NCI-H82 (cell line): ENCODE measurements at places on chromosomes 6 and 20.

- no peak for DNase-seq
Observed at GRCh38 chr6:160111806-160112205, 9.8 kb upstream of the SLC22A1 start.

DNA sequence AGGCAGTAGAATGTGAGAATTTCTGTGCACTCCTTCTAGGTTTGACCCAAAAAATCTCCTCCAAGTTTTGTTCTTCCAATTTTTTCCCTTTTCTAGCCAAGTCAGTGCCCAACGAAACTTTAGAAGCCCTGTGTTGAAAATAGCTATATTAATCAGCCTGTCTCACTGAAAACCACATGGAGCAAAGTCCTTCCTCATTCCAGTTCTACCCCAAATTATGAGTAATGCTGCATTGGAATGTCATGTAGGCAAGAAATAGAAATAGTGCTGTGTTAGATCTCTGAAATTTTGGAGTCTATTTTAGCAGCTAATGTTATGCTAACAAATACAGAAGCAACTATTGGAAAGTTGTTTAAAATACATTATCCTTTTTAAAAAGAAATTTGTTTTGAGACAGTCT lies 725.5 kb downstream of the TBC1D32 start:
- no peak for DNase-seq

DNA sequence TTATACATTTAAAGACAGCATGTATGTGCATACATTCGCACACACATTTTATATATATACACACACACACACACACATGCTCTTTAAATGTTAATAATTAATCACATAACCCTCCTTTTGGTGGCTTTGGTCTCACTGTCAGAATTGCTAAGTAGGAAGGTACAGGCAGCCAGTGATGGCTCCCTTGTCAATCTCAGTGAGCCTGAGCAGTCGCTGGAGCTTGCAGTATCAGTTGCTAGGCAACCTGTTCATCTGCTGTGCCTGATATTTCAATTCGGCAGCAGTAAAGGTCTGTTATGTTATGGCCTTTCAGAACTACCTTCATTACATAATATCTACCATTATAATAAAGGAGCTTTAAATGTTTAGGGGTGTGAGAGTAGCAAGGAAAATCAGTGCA lies 374.3 kb downstream of the LMBRD1 start:
- DNase-seq: peak; percentile 84

GRCh38 chr20:11043001-11043400 lies 369.2 kb upstream of the JAG1 start:
- no peak for DNase-seq

DNA sequence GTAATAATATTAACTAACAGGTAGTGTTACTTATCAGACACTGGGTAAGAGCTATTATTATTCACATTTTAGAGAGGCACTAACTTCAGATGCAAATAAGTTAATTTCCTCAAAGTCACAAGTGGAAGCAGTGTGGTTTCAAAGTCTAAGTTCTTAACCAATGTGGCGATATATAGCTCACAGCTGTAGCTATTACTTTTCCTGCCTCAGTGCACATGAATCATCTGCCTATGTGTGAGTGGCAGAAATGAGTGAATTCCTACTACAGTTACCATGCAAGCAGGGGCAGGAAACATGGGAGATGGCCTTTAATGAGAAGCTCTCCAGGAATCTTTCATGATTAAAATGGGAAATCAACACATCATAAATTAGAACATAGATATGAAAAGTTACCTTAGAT lies 126.2 kb upstream of the EYA4 start:
- no peak for DNase-seq

GRCh38 chr6:150929416-150929815 lies 63.9 kb downstream of the MTHFD1L start:
- no peak for DNase-seq

- no peak for DNase-seq
Observed at GRCh38 chr6:46757214-46757596, 10.5 kb downstream of the ANKRD66 start.

DNA sequence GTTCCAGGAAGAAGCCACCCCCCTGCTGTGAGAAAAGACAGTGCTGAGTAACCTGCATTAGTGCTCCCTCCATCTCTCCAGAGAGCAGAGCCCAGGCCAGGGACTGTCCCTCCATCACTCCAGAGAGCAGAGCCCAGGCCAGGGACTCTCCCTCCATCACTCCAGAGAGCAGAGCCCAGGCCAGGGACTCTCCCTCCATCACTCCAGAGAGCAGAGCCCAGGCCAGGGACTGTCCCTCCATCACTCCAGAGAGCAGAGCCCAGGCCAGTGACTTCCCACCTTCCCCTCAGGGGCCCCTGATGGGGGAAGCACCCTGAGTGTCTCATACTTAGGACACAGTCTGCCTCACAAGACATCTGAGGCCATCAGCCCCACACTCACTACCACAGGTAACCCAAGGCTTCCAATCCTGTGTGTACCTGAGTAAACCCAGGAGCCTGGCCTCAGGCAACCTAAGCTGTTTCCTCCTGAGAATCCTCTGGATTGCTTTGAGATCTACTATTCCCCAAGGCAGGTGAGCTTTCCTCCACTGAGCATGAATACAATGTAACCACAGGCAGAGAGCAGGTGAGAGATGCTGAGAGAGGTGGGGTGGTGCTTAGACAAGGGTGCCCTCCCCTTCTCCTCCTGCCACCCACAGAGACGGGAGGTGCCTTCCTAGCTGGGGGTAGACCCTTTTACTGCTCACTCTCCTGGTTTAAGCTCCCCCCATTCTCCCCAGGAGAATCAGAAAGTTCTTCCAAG lies 4.9 kb downstream of the TBXT start:
- DNase-seq: no peak

DNA sequence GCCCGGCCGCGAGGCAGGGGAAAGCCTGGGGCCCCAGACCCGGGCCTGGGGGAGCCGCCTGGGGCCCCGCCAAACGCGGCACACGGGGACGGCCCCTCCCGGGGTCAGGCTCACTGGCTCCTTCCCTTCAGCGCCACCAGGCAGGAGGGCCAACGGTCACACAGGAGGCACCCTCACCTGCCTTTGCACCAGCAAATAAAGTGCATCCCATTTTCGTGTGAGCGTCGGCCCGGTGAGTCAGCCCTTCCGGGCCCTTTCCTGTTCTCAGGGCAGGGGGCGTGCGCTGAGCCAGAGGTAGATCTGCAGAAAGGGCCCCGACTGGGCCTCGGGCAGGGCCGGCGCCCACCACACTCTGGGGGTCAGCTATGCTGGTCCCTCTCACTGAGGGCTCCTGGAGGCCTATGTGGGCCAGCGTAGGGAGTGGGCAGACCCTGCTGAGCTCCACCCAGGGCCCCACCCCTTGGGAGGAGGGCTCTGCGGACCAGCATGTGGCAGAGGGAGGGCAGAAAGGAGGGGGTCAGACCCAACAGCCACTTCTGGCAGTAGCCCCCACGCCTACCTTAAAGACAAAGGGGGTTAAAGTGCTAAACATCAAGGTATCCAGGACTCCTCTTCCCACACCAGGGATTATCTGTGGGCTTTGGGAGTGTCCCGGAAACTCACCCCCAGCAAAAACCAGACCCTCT lies 931 bp upstream of the UCKL1 start:
- peak; percentile 93 for DNase-seq

DNA sequence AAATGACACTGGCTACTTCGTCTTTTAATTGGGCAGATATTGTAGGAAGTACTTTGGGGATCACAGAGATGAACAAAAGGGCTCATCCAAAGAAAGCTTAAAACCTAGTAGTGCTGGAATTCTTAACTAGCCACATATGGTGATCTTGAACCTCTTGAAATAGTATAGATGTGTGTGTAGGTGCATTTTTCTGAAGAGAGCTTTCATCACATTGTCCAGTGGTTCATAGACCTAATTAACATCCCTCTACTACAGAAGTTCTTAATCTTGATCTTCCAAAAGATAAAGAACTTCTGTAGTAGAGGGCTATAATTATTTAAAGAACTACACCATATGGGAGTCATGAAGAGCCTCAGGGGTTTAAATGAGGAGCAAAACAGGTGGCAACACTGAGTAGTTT lies 2.3 kb upstream of the PRIM2 start:
- DNase-seq: no peak

- peak; percentile 71 for DNase-seq
Observed at GRCh38 chr6:44304282-44305199, 8.6 kb downstream of the AARS2 start.

DNA sequence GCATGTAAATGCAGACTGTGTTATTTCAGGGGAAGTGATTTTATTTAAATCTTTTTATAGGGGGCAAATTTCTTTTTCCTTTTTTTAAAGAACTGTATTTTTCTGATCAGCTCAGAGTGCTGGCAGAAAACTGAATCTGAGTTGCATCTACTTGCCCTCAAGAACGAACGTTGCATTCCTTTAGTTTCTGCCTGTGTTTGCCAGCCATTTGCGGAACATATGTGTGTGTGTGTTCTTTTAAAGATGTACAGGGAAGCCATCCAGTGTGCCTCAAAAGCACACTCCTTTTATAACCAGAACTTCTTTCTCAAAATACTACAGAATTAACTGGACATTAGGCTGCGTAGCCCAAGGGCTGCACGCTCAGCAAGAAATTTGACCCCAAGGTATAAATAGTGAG lies 25.8 kb upstream of the INSM1 start:
- no peak for DNase-seq

- no peak for DNase-seq
Observed at GRCh38 chr6:44642349-44642748, 254.8 kb downstream of the CDC5L start.

- no peak for DNase-seq
Observed at GRCh38 chr6:25617997-25618396, 34.0 kb upstream of the SCGN start.

GRCh38 chr6:128111096-128111495 lies 210.2 kb upstream of the THEMIS start:
- DNase-seq: no peak

DNA sequence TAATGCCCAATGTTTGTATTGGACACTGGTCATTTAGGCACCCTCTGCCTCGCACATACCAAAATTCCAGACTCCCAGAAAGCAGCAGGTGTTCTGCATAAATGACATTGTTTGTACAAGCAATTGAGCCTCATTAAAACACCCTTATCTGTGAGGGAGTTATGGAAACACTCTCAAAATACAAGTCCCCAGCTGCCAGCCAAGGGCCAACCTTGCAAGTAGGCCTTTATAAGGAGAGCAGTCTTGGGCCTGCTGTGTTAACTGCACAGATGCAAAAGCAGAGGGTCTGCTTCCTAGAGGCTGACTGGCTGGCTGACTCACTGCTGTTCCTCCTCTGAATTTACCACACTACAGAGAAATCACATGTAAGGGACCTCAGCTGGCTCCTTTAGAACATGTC lies 150.4 kb upstream of the HMGN3 start:
- DNase-seq: peak; percentile 4

DNA sequence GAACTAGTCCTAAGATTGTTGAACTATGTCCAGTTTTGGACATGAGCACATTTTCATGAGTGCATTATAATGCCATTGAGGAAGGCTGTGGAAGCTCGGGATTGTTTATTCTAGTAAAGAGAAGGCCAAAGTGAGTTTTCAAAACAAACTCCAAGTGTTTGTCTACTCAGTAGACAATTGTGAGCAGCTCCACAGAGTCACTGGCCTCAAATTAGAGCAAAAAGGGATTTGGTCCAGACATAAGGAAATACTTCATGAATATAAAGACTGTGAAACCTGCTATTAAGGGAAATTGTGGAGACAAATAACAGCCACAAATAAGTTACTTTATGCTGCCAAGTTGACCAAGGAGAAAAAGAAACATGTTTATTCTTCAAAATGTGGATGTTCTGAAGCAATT lies 42.6 kb upstream of the PREP start:
- no peak for DNase-seq

- DNase-seq: no peak
Observed at GRCh38 chr6:169714178-169714577, 10.1 kb downstream of the PHF10 start.

GRCh38 chr6:155219858-155220301 lies 43.9 kb upstream of the CLDN20 start:
- DNase-seq: no peak

GRCh38 chr20:24795436-24795835 lies 153.6 kb upstream of the CST7 start:
- DNase-seq: no peak

GRCh38 chr20:10654250-10654610 lies 19.6 kb downstream of the JAG1 start:
- no peak for DNase-seq

GRCh38 chr6:56567501-56567900 lies 75.2 kb downstream of the DST start:
- DNase-seq: peak; percentile 52

DNA sequence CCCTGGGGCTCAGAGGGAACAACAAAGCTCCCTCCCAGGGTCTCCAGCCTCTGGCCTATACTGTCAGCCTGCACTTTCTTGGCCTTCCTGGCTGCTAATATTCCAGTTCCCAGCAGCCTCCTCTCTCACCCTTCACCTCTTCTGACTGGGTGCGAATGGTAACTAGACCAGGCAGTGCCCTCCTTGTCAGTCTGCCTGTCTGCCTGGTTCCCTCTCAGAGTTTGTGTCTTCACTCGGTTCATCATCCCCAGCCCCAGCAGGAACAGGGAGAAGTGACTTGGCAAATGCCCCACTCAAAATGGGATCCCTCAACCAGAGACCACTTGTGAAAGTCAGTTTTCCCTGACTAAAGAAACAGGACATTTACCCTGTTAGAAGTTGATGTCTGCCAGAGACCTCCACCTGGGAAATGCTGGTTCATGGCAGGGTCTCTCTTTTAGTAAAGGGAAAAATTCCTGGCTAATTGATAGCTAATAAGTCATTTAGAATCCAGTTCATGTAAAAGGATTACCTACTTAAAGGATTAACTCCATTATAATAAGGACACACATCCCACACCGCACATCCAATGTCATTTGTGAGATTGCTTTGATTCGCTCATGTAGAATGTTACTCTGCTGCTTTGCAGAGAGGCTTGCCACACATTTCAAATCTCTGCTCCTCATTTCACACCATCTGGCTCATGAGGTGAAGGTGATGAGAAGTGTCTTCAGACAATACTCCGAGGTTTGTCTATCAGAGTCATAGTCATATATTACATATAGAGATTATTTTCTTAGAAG lies 18.6 kb upstream of the MICB start:
- DNase-seq: peak; percentile 96

- no peak for DNase-seq
Observed at GRCh38 chr20:37359836-37360235, 13.9 kb downstream of the SRC start.

GRCh38 chr6:20955131-20955530 lies 420.9 kb downstream of the CDKAL1 start:
- no peak for DNase-seq

DNA sequence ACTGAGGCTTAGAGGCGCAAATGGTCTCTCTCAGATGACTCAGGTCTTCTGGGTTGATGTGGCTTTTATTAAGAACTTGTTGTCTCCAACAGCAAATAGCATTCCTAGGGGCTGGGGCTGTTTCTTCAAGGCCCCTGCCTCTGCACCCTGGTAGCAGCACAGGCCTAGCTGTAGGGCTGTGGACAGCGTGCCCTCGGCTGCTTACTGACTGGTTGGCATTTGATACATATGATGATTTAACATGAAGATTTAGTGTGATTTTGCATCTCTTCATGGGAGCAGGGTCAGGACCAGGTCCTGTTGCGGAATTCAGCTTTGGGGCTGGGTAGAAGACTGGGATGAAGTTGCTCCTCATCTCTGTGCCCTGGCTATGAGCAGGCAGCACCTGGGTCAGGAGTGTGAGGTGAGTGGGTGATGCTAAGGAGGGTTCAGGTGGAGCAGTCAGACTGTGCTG lies 24.3 kb upstream of the IER3 start:
- no peak for DNase-seq

- DNase-seq: no peak
Observed at GRCh38 chr20:61923371-61924166, 142.1 kb downstream of the TAF4 start.

GRCh38 chr6:95576218-95576997 lies 927 bp upstream of the MANEA start:
- DNase-seq: peak; percentile 16

- DNase-seq: peak; percentile 47
Observed at GRCh38 chr6:53992522-53992921, 118.7 kb upstream of the MLIP start.

- no peak for DNase-seq
Observed at GRCh38 chr20:50904067-50904570, 27.1 kb downstream of the ADNP start.
